ENCODE measurements at places on chromosomes 4 and X.

DNA sequence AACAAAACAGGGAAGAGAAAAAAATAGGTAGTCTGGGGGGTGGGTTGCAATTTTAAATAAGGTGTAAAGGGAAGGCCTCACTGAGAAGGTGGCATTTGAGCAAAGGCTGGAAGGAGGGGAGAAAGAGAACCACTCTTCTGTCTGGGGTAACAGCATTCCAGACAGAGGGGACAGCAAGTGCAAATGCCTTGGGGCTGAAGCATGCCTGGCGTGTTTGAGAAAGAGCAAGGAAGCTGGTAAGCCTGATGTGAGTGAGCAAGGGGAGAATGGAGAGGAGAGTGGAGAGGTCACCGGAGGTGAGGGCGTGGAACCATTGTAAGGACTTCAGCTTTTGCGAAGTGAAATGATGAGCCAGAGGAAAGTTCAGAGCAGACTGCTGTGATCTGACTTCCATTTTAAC, 19.7 kb upstream of the DOCK11 start:
- DNase-seq = no peak
- H3K4me3 ChIP-seq = no peak overlapping the region
- no peaks in the 10 kb centered on the region for H3K4me1 ChIP-seq
- H3K27me3 ChIP-seq = no peaks in the 10 kb centered on the region

GRCh38 chr4:15489551-15489950, 19.9 kb downstream of the CC2D2A start:
- H3K4me3 ChIP-seq = no peak overlapping the region
- H3K27me3 ChIP-seq = no peaks in the 10 kb centered on the region
- no peak overlapping the region for H3K27ac ChIP-seq
- DNase-seq = no peak

DNA sequence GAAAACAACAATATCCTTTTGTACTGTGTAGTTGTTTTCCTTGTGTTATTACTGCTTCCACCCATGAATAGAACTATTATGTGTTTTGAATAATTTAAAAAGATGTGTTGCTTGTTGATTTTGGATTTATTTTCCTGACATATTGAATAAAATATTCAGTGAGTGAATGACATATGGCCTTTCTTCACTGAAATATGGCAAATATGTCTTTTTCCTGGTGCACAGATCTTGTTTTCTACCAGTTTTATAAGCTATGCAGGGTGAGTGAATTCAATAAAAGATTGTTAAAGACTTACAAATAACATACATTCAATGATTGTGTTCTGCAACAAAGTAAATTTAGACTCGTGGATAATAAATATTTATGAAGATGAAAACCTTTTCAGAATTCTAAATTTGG, 1216.3 kb upstream of the ADGRL3 start:
- no peaks in the 10 kb centered on the region for H3K4me1 ChIP-seq
- no peak for DNase-seq
- no peak overlapping the region for H3K27ac ChIP-seq
- H3K27me3 ChIP-seq = no peaks in the 10 kb centered on the region
- H3K4me3 ChIP-seq = no peak overlapping the region
- H3K36me3 ChIP-seq = no peaks in the 10 kb centered on the region

- H3K36me3 ChIP-seq = no peaks in the 10 kb centered on the region
- H3K27ac ChIP-seq = peak overlapping the region; percentile 65
- peak; percentile 73 for DNase-seq
- H3K27me3 ChIP-seq = no peaks in the 10 kb centered on the region
- H3K4me3 ChIP-seq = no peak overlapping the region
These were observed 48.1 kb downstream of the NPY5R start for GRCh38 chr4:163391756-163392155.

DNA sequence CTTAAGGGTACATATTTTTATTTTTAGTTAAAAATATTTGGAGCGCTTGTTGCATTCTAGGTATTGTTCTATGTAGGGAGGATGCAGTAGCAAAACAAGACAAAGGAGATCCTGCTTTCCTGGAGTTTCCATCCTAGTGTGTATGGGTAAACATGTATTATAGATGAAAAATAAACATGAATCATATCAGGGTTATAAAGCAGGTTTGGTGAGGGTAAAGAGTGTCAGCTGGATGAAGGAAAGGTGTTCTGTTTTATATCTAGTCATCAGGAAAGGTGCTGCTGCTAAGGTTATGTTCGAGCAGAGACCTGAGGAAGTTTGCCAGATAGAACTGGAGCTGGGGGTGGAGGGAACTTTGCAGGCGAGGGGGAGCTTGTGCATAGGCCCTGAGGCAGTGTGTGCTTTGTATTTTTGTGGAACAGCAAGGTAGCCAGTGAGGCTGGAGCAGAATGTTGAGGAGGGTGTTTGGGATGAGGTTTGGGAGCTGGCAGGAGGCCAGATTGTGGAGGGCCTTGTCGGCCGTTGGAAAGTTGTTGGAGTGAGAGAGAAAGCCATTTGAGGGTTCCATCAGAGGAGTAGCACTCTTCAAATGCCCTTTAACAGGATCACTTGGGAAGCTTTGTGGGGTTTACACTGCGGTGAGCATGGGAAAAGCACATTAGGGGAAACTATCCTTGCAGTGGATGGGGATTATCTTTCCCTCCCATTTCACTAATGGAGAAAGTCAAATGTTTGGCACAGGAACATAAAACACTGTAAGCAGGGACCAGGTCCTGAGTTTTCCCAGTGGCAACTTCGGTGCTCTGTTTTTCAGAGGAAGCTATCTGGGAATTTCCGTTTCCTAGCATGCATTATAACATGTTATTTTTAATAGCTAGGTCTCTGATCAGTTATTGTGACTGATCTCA, 35.9 kb downstream of the AFF1 start:
- H3K4me1 ChIP-seq = peaks cover 89% of the 10 kb centered on the region
- H3K27ac ChIP-seq = peak overlapping the region; percentile 96
- no peaks in the 10 kb centered on the region for H3K27me3 ChIP-seq
- H3K36me3 ChIP-seq = no peaks in the 10 kb centered on the region

- H3K36me3 ChIP-seq = no peaks in the 10 kb centered on the region
- no peaks in the 10 kb centered on the region for H3K27me3 ChIP-seq
- H3K4me3 ChIP-seq = no peak overlapping the region
- H3K4me1 ChIP-seq = no peaks in the 10 kb centered on the region
- DNase-seq = peak; percentile 46
- no peak overlapping the region for H3K27ac ChIP-seq
These were observed 22.9 kb upstream of the CPE start for GRCh38 chr4:165355900-165356300.

- H3K4me1 ChIP-seq = no peaks in the 10 kb centered on the region
- DNase-seq = no peak
- H3K27ac ChIP-seq = no peak overlapping the region
- H3K36me3 ChIP-seq = no peaks in the 10 kb centered on the region
- H3K4me3 ChIP-seq = no peak overlapping the region
These were observed 99.8 kb downstream of the PJA1 start for GRCh38 chrX:69065451-69065850.

DNA sequence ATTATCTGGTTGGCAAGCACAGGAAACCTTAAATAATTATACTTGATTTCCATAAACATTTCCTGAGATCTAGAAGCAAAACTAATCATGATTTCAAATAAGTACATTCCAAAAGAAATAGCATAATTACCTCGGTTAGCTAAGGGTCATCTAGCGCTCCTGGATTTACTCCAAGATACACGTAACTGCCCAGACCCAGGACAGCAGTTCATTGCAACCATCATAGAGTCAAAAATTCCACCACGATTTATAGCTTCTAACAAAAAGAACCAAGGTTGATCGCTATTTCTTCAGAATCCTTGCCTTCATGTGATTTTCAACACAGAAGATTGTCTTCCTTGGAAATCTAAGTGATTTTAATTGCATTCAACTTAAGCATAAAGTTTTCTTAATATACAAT, 1235.5 kb upstream of the TENM3 start:
- peak; percentile 17 for DNase-seq
- H3K4me3 ChIP-seq = peak overlapping the region; percentile 35
- H3K27me3 ChIP-seq = peaks cover 3% of the 10 kb centered on the region
- H3K27ac ChIP-seq = no peak overlapping the region

GRCh38 chrX:104749951-104750610, 184.1 kb downstream of the IL1RAPL2 start:
- H3K36me3 ChIP-seq = no peaks in the 10 kb centered on the region
- H3K27ac ChIP-seq = no peak overlapping the region
- no peaks in the 10 kb centered on the region for H3K4me1 ChIP-seq
- no peak overlapping the region for H3K4me3 ChIP-seq

DNA sequence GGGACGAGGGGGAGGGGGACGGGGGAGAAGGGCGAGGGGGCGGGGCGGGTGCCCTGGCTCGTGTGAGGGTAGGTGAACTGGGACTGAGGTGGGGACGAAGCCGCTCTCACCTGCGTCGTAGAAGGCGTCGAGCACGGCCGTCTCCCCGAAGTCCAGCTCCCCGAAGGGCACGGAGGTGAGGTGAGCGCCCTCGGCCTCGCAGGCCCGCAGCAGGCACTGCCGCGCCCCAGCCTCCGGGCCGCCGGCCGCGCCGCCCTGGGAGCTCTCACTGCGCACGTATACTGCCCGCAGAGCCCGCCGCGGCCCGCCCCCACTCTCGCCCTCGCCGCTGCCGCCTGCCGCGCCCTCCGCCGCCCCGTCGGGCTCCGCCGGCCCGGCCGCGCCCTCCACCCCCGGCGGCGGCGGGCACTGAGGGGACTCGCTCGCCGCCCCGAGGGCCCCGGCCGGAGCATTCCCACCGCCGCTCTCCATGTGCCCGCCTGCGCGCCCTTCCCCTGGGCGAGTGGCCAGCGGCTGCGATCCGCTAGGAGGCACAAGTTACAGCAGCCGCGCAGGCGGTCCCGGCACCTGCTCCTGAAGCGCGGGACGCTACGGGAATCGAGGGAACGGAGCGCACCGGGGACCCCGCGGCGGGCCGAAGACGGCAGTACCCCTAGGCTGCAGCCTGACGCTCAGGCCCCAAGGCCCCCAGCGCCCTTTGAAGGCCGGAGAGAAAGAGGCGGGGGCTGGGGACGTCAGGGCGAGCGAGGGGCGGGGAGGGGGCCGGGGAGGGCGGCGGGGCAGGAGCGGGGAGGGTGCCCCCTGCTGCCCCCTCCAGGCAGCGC, at the start of gene MAP3K15:
MAP3K15 (minus strand) TSS at position 718 of the 824 bp plus-strand sequence; CDS start at position 471, 247 bp downstream.
- H3K27me3 ChIP-seq = peaks cover 5% of the 10 kb centered on the region
- no peak within 1 kb of the TSS for H3K27ac ChIP-seq
- H3K4me1 ChIP-seq = no peaks in the 10 kb centered on the region
- peak; percentile 45 for DNase-seq
- peak within 1 kb of the TSS; percentile 21 for H3K4me3 ChIP-seq

DNA sequence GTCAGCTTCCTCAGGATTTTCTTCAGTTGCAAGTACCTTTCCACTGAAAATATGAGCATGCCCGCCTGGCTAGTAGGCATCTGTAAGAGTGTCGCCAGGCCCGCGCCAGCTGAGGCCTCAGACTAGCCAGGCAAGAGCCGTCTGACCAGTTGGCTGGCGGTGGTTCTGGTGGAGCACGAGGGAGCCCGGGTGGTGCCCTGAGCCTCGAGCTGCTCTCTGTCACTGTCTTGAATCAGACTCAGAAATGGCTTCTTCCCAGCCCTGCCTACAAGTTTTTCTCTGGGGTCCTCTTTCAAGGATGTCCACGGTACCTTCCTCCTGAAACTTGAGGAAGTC, 11.9 kb downstream of the GRPEL1 start:
- DNase-seq = no peak
- no peak overlapping the region for H3K27ac ChIP-seq
- no peaks in the 10 kb centered on the region for H3K4me1 ChIP-seq
- H3K4me3 ChIP-seq = no peak overlapping the region

GRCh38 chr4:52234561-52235440, 183.7 kb downstream of the SPATA18 start:
- no peak overlapping the region for H3K27ac ChIP-seq
- peak; percentile 48 for DNase-seq
- H3K36me3 ChIP-seq = no peaks in the 10 kb centered on the region
- H3K27me3 ChIP-seq = no peaks in the 10 kb centered on the region
- H3K4me1 ChIP-seq = no peaks in the 10 kb centered on the region

DNA sequence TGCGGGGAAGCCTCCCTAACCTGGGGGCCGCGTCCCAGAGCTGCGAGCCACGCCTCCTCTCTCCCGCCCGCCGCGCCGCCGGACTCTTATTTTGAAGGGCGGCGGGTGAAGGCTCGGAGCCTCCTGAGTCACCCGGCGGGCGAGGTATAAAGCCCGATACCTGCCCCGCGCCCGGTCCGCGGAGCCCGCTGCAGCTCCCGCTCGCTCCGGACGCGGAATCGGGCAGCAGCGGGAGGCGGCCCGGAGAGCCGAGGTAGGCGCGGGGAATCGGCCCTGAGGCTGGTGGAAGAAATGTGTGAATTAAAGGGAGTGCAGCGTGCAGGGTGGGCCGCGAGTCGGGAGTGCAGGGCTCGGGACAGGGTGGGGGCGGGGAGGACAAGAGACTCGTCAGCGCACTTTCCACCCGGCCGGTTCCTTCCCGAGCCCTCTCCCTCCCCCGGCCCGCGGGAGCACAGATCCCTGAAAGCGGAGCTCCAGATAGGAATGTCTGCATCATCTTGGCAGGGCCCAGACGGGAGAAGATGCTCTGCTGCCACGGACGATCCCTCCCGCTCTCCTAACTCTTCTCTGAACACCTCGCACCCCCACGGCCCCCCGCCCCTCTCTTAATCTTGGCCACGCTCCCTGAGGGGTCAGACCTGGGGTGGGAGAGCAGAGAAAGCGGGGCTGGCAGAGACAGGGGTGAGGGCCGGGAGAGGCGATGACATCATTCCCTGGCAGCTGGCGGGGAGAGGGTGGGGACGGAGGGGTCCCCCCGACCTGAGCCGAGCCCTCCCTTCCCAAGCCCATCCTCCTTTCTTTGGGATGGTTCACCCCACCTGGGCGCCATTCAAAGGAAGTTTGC, 177.9 kb downstream of the CBR4 start:
- no peaks in the 10 kb centered on the region for H3K36me3 ChIP-seq
- peak; percentile 80 for DNase-seq
- peaks cover 20% of the 10 kb centered on the region for H3K4me1 ChIP-seq
- no peaks in the 10 kb centered on the region for H3K27me3 ChIP-seq
- H3K4me3 ChIP-seq = peak overlapping the region; percentile 70

- no peaks in the 10 kb centered on the region for H3K27me3 ChIP-seq
- DNase-seq = no peak
- peaks cover 17% of the 10 kb centered on the region for H3K36me3 ChIP-seq
- peak overlapping the region; percentile 70 for H3K4me3 ChIP-seq
- H3K4me1 ChIP-seq = peaks cover 7% of the 10 kb centered on the region
These were observed 681 bp upstream of the UPF3B start for GRCh38 chrX:119853444-119853843.

- no peak overlapping the region for H3K4me3 ChIP-seq
- no peak for DNase-seq
- H3K4me1 ChIP-seq = peaks cover 4% of the 10 kb centered on the region
- H3K27ac ChIP-seq = no peak overlapping the region
These were observed 46.4 kb upstream of the TMEM131L start for GRCh38 chr4:153419673-153420278.

- no peak overlapping the region for H3K4me3 ChIP-seq
- H3K36me3 ChIP-seq = no peaks in the 10 kb centered on the region
- H3K27me3 ChIP-seq = no peaks in the 10 kb centered on the region
- no peaks in the 10 kb centered on the region for H3K4me1 ChIP-seq
These were observed 23.6 kb upstream of the GPR78 start for GRCh38 chr4:8556341-8557150.

GRCh38 chr4:133152831-133153481, 3.9 kb downstream of the PCDH10 start:
- peak overlapping the region; percentile 63 for H3K4me3 ChIP-seq
- H3K27ac ChIP-seq = peak overlapping the region; percentile 55
- peaks cover 7% of the 10 kb centered on the region for H3K4me1 ChIP-seq
- no peaks in the 10 kb centered on the region for H3K27me3 ChIP-seq
- peak; percentile 51 for DNase-seq

GRCh38 chrX:11423362-11423818, 130.2 kb downstream of the AMELX start:
- H3K4me1 ChIP-seq = no peaks in the 10 kb centered on the region
- no peaks in the 10 kb centered on the region for H3K36me3 ChIP-seq
- DNase-seq = no peak
- no peak overlapping the region for H3K27ac ChIP-seq
- H3K27me3 ChIP-seq = peaks cover 21% of the 10 kb centered on the region
- H3K4me3 ChIP-seq = no peak overlapping the region
